B cell (primary cell): ENCODE measurements at places on chromosomes 6 and 20. TPM values are rescaled to one million over a fixed set of nuclear protein-coding genes. Genes with fewer than 3 reads are reported as not detected.
A peak's percentile ranks its signal among the peaks of the same experiment; 100 is the strongest.

The C6orf163 gene
- 10.0 and 11.8 TPM in 2 replicates for total RNA-seq

DNA sequence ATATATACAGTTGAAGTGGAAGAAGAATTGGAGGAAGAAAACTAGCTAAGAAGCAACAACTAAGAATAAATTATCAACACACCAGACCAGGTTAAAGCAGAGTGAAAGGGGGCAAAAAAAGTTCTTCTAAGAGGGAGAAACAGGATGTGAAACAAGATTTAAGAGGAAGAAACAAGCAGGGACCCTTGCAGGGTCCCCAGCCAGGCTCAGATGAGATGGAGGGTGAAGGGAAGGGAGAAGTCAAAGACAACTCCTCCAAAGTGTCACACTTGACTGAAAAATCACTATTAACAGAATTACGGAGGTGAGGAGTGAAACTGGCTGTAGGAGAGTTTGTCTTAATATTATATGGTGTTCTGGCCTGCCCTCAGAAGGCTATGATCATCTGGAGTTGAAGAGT lies 65.4 kb downstream of the MTFR2 start:
- DNase-seq, result peak; percentile 45

DNA sequence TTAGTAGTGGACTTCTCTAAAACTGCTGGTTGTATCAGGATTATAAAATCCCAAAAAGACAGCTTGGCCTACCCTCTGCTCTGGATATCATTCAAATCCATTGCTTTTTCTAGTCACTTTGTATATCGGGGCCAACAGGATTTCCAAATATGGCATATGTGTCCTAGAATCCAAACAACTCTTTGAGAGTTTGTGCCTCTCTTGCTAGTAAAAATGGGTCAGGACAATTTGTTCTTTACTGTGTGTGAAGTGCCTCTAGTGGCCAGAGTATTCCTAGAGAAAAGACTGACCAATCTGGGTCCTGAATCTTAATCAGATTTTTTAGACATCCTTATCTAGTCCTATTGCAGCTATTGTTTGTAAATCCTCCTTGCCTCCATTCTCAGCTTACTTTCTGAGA lies 33.5 kb upstream of the MANEA start:
- DNase-seq, result no peak

DNA sequence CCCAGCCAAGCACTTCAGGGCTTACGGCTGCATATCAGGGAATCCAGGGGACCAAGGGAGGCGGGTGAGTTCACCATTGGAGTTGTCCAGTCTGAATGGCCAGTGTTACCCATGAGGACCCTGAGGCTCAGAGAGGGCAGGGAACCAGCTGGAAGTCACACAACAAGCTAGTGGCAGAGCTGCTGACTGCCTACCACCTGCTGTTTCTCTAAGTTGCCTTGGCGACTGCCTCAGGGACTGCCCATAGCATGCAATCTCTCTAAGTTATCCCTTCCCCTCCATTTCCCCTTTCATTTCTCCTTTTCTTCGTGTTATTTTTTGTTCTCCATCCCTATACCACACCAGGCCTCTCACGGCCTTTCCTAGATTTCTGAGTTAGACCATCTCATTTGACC lies 71.8 kb upstream of the SIRPA start:
- DNase-seq, result no peak

DNA sequence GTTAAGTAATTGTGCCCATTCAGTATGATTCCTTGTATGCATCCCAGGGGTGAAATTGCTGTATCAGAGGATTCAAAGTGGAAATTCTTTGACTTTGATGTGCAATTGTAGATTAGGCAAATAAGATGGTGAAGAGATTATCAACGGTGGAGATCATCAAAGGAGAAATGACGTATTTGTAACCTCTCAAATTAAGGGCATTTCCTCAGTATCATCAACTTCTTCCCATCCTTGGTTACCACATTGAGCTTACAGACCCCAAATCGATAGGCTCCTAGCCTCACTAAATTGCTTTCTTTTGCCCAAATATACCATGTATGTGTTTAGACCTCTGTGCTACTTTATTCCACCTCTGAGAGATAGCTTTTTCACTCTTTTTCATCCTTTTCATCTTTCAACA lies 213.1 kb upstream of the ZFP64 start:
- DNase-seq, result no peak

- no peak for DNase-seq
Measured at GRCh38 chr6:143872201-143872600, 7.9 kb downstream of the ZC2HC1B start.

GRCh38 chr6:26252077-26252472 lies 112.9 kb upstream of the BTN3A2 start:
- no peak for DNase-seq

DNA sequence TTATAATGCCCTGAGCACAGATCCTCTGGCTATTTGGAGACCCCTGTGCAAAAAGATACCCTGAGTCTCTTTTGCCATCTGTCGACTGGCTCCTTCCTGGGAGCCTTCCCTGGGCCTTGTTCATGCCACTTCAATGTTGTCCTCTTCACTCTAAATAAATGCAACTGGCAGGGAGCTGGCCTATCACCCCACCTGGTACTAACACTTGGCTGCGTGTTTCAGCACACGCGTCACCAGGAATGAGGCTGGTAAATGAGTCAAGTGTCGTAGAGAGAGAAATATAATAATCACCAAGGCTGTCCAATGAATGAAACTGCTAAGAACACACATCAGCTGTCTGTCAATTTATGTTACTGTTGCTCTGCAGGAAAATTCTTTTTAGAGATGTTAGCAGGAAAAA lies 374.6 kb upstream of the JARID2 start:
- DNase-seq, result no peak

DNA sequence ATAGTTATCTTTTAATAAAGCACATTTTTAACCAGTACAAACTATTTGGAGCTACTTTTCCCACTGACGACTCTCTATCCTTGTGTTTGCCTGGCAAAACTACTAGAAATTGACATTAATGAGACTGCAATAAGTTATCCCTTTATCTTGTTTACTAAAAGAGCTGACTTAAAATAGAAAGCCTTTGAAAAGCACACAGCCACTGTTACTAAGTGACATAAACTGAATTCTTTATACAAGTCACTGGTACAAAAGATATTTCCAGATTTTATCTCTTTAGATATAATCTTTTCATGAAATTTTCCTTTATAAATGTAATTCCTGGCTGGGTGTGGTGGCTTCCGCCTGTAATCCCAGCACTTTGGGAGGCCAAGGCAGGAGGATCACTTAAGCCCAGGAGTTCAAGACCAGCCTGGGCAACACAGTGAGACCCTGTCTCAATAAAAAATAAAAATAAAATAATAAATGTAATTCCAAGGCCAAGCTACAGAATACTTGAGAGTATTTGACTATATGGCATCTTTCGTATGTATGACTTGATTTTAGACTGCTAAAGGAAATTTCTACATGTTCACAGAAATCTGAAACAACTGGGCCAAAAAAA lies 9.5 kb downstream of the MBOAT1 start:
- DNase-seq, result no peak
